Smooth muscle cell of the brain vasculature (primary cell): ENCODE measurements at places on chromosomes 16 and 17.
A peak's percentile ranks its signal among the peaks of the same experiment; 100 is the strongest.

- no peak for DNase-seq
Measured at GRCh38 chr17:39626171-39627046, at the start of gene PPP1R1B. Gene PPP1R1B, plus strand, starts transcription at chr17:39626952. Its CDS starts 441 bp downstream, at chr17:39627393.

GRCh38 chr17:63337579-63337978, 108.5 kb downstream of the CYB561 start:
- DNase-seq, result no peak

DNA sequence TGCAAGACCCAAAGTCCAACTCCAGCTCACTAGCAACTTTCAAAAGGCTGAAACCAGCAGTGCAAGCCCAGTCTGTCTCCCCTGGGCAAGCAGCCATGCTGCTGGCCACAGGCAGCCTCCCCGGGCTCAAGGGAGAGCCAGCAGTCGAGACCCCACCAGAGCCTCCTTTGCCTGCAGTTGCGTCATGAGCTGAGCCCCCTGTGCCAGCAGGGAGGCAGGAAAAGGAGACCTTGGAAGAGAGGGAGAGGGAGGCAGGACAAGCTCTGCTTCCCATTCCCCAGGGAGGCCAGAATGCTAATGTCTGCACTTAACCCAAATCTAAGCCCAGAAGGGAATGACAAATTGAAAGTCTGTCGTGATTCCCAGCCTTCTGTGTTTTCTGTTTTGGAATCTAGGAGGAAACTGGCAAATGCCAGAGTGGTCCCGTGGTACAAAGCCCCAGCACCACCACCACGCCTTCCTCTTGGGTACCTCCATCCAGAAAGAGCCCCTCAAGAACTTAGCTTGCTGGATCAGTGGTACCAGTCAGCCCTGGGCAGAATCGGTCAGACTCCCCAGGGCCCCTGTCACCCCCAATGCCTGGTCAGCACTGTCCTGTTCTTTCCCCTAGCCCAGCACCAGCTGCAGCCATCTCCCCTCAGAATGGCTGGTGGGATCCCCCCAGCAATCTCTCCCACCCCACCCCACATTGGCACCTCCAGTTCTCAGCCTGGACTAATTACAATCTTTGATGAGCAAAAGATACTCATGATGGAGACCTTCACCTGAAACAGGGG, 99.3 kb upstream of the TNRC6C start:
- DNase-seq, result no peak

DNA sequence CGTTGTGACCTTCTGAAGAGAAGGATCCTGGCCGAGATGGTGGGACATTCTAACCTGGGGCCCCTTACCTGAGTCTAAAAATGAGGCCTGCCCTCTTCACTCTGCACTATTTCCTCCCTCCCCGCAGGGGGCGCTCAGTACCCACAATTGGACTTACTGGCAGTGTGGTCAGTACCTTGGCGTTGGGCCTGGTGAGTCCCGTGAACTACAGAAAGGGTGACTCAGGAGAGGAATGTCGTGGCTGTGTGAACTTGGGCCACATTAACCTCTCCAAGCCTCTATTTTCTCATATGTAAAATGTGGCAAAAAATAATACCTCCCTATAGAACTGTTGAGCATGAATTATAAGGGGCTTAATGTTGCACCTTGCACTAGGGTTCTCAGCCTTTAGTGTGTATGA, 3.9 kb downstream of the RSAD1 start:
- DNase-seq, result peak; percentile 84

DNA sequence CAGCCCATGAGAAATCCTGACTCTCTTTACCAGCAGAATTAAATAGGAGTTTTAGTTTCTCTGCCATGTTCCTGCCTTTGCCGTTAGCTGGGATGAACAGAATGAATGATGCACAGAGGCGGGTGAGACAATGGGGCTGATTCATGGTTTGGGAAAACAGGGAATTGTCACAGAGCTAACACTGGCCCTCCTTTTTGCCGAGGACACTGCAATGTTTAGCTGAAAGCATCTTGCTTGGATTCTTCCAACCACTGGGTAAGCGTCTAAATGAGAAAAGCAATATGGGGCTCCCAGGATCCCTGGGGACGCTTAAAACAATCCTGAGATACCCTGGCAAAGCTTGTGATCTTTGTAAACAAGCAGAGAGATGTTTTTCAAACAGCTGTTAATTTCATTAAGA, 12.8 kb upstream of the PAFAH1B1 start:
- DNase-seq, result no peak
